ENCODE measurements at places on chromosomes 6 and 20. TPM values are rescaled to one million over a fixed set of nuclear protein-coding genes. Genes with fewer than 3 reads are reported as not detected.

DNA sequence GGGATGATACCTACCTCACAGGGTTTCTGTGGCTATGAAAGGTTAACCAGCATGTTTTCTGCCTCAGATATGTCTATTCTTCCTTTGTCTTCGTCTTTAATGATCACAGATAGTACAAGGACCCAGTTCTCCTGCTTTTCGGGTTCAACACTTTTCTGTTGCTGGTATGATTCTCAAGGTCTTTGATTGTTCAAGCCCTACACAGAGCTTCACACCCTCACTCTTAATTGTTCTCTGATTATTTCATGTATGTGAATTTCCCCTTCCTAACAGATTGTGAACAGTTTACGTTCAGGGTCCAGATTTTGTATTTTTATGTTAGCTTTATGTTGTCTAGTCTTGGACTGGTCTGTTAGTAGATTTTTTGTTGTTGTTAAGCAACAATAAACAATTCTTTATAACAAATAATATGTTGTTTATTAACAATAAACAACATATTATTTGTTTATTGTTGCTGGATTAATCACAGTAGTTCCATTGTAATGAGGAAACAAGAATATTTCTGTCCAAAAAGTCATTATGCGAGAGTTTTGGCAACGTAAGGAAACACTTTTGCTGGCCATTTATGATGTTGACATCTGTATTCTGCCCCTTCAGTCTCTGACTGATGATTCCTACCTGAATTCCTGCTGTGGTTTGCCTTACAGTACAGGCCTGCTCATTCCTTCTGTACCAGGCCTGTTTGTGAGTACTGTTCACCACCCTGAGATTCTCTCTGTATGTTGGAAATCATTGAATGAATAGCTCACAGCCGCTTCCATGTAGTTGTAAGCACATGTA, 27.2 kb upstream of the TULP4 start:
- DNase-seq: no peak

DNA sequence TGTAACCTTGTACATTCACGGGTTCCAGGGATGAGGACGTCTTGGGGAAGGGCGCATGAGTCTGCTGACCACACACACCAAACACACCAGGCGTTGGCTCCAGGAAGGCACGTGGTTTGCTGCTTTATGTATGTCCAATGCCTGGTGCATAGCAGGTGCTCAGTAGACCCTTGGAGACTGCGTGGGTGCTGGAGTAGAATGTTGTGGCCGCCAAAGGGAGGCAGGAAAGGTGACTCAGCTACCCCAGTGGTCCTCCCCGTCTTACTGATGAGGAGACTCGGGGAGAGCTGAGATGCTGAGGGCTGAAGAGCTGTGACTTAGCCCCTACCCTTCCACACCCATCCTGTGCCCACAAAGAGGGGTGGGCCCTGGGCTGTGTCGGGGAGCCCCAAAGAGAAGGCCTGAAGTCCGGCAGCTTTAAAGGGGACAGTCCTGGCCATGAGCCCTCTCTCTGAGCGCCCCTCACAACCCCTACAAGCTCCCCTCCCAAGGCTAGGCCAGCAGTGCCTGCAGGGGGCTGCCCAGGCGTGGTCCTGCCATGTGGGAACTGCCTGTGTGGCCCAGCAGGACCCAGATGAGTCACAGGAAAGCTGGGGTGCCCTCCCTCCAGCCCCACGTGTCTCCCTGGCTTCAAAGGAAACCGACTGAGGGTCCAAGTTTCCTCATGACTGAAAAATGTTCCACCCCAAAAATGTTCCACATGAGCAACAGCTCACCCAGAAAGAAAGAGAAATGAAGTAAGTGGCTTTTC, 28.0 kb upstream of the PTGIS start:
- no peak for DNase-seq

- no peak for DNase-seq
Measured at GRCh38 chr6:109255946-109256640, 126.2 kb downstream of the CD164 start.

- no peak for DNase-seq
Measured at GRCh38 chr6:90502866-90503407, 83.9 kb downstream of the MAP3K7 start.

- no peak for DNase-seq
Measured at GRCh38 chr20:59560588-59561227, 43.6 kb upstream of the PHACTR3 start.

- no peak for DNase-seq
Measured at GRCh38 chr20:62359043-62359490, 8.0 kb downstream of the LAMA5 start.

DNA sequence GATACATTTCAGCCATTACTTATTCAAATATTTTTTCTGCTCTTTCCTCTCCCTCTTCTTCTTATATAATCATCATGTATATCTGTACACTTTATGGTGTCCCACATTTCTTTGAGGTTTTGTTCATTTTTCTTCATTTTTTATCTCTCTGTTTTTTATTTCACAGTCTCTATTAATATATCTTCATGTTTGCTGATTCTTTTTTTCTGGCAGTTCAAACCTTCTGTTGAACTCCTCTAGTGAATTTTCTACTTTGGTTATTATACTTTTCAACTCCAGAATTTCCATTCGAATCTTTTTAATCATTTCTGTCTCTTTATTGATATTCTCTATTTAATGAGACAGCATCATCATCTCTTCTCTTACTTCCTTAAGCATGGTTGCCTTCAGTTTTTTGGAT, 38.9 kb upstream of the FOXC1 start:
- DNase-seq: no peak

Gene PNPLA1
- 0.14 TPM for total RNA-seq

Gene CST2
- total RNA-seq: not detected

Gene IP6K3
- 0.26 TPM for total RNA-seq

Gene LINC00237
- not detected for total RNA-seq

Gene ZNF451
- total RNA-seq: 41.5 TPM

All from mucosa of gallbladder (tissue), 1 donor.